ENCODE measurements at places on chromosomes 2 and 18. TPM values are rescaled to one million over a fixed set of nuclear protein-coding genes. Genes with fewer than 3 reads are reported as not detected.
A peak's percentile ranks its signal among the peaks of the same experiment; 100 is the strongest.

- peak; percentile 88 for DNase-seq
Measured at GRCh38 chr2:121649596-121650314, 493 bp upstream of the CLASP1 start.

DNA sequence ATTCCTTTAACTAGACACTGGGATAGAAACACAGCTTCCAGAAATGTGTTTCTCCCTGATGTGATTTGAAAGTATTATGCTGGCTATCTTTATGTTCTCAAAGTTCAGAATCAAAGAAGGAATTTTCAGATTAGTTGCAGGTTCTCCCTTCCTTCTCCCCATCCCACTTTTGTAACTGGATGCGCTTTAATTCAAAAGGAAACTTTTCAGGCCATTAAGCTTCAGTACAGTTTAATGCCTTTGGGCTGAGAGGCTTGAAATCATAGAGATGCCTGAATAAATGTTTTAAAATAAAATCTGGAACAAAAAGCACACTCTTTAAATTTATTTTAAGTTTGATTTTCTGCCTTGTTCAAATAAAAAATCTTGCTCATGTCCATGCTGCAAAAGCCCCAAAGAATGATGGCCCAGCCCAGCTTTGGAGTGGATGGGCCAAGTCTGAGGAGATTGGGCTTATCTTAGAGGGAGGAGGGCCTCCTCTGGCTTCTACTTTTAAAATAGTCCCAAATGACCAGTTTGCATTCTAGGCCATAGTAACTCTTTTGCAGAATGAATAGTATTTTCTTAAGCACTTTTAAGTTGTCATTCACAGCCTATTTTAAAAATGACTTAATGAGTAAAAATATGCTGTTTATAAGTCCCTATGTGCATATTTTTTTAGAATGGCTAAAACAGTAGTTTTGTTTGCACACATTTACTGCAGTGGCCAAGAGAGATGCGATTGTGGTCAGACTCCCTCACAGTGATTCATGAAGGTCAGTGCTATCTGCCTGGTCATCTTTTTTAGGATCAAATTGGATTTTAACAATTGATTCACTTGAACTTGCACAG lies 129.2 kb downstream of the MTX2 start:
- DNase-seq = no peak

DNA sequence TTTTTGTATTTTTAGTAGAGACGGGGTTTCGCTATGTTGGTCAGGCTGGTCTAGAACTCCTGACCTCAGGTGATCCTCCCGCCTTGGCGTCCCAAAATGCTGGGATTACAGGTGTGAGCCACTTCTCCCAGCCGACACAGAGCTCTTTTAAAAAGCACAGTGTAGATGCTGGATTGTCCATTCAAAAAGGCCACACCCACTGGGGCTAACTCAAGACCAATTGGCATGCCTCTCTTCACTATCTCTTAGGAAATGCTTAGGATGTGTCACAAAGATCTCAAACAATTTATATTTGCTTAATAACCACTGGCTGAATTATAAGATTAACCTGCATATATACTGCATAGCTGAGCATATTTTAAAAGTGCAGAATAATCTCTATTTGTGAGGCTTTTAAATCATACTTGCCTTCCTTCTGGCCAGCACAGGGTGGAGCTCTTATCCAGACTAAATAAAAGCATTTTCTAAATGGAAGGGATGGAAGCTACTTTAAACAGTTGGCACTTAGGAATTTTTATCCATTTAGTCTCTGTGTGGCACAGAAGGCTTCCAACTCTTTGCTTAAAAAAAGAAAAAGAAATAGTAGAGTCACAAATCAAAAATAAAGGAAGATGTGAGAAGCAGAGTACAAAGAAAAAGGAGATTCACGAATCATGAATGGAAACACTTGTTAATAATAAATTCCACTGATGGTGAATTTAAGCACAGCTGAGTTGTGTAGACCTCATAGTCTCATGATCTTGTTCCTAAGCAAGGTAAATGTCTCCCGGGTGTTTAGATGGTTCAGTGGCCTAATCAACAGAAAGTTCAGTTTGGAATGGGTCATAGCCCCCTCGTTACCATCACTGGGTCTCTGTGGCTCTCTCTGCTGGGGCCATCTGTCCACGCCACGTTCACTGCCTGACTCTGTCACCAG lies 22.4 kb downstream of the CRYGD start:
- no peak for DNase-seq

DNA sequence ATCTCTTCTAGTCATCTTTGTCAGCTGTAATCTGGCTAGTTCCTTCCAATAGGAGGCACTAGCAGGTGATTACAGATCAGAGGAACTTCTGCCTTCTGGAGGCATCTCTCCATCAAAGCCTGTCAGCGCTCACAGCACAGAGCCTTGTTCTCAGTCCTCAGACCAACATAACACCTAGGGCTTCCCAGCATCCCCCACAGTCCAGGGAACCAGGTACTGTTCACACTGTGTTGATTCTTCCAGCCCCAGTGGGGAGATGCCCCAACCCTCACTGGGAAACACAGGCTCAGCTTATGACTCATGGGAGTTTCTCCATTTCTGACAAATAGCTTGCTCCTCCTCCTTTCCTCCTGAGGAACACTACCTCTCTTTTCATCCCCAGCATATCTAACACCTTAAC lies 601.7 kb downstream of the CBLN2 start:
- no peak for DNase-seq

- no peak for DNase-seq
Measured at GRCh38 chr2:98869870-98870269, 66.2 kb downstream of the CRACDL start.

DNA sequence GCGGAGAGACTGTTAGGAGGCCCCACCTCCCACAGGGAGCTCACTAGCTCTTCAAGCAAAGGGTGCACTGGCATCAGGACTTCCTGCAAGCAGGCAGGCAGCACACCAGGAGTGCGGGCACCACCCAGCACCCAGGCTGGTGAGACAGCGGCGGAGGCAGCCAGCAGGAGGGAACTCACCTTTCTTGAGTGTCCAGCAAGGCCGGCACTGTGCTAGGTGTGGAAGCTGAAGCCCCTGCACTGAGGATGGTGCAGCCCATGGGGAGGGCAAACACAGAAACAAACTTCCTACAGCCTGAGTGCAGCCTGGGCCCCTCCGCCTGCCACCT lies 100.7 kb upstream of the ID2 start:
- no peak for DNase-seq

DNA sequence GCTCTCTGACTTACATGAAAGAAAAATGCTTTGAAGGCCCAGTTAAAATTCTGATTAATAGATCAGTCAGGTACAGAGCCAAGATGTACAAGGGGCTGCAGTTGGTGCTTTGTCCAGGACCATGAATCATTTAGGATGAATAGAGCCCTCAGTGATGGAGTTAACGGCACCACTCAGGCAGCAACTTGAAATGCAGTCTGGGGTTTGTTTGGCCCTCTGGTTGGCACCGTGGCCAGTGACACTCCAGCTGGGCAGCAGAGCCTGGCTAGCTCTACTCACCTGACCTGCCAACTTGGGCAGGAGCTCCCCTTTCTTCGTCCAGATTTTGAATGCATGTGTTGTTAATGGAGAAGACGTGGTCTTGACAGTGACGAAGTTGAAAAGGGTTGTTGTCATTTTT lies 493.0 kb upstream of the ACVR2A start:
- DNase-seq = no peak

DNA sequence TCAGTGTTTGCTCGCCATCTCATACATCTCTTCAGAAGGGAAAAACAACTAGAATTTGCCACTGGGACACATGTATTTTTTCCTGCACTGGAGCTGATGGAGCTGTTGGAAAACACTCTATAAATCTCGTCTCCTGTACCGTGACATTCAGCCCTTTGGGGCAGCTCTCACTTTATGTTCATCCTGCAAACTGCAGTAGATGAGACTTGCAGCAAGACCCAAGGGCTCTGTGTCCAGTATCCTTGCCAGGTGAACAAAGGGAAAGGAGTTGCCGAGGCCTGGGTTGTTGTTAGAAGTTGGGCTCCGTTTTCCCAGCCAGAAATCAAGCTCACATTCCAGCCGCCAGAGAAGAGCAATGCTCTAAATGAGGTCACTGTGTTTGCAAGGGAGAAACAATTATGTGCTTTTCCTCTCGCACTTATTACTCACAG lies 285.1 kb downstream of the SLC4A3 start:
- no peak for DNase-seq

DNA sequence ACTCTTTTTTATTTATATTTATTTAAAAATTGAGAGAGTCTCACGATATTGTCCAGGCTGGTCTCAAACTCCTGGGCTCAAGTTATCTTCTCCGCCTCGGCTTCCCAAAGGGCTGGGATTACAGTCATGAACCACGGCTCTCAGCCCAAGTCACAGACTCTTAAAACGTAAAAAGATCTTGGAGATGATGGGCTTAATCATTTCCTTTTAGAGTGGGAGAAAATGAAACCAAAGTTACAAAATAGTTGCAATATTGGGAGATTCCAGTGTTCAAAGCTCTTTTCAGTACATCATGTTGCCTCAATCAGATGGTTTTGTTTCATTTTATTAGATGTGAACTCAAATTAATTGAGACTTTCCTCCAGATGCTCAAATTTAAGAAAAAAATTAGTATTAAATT lies 151.4 kb upstream of the XPO1 start:
- no peak for DNase-seq

GRCh38 chr18:65990944-65991708 lies 240.3 kb downstream of the CDH7 start:
- no peak for DNase-seq

Gene CD302
- 1.7 TPM for total RNA-seq

Gene FARP2
- 43.3 TPM for total RNA-seq

Gene IHH
- total RNA-seq = 0.29 TPM

Gene CTLA4
- not detected for total RNA-seq

Data from epithelial cell of proximal tubule (primary cell).